ENCODE measurements at places on chromosomes 6 and 20.

GRCh38 chr6:166786704-166787293 lies 159.7 kb upstream of the RPS6KA2 start:
- no peak for DNase-seq

DNA sequence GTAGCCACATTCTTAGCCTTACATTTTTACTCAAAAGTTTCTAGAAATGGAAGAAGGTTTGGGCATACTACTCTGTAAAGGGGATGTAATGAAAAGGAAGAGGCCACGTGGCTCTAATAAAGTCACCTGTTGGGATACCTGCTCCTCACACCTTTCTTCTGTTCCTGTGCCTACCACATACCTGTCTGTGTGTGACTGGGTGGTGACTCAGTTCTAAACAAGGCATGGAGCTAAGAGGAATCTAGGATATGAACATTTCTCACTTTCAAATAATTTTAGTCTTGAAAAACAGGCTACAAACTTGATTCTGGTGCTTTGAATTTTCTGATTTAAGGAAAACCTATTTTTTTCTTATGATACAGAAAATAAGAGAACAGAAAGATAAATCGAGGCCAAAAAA lies 363.6 kb downstream of the RFPL4B start:
- DNase-seq: no peak

DNA sequence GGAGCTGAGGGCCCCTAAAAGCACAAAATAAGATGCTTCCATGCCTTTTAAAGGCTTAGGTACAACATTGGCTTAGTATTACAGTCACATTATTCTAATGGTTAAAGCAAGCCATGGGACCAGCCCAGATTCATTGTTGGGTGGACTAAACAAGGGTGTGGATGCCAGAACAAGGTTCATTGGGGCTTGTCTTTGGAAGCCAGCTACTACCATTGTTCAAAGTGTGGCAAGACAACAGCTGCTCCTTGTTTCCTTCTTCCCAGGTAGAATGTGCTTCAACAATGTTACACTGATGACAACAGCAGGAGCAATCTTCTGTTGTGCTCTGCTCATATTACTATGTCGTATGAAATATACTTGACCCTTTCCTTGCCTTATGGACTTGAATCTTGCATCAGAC lies 261.5 kb downstream of the TBC1D7 start:
- no peak for DNase-seq

GRCh38 chr6:105326833-105327770 lies 75.8 kb downstream of the PREP start:
- no peak for DNase-seq

DNA sequence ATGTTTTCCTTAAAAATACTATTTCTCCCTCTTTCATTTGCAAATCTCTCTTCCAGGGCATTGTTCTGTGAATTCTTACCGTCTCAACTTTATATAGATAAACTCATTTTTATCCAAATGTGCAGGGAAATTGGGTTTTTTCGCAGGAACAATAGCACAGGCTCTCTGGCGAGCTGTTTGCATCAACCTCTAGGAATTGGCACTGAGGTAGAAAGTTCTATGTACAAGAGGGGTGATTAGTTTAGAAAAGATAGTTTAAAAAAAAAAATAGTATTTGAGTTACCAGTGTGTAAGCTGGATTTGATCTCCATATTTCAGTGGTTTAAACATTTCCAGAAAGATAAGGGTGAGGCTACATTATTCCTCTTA lies 129.7 kb upstream of the BTN3A2 start:
- no peak for DNase-seq

GRCh38 chr6:12361042-12361765 lies 71.0 kb downstream of the EDN1 start:
- DNase-seq: no peak

DNA sequence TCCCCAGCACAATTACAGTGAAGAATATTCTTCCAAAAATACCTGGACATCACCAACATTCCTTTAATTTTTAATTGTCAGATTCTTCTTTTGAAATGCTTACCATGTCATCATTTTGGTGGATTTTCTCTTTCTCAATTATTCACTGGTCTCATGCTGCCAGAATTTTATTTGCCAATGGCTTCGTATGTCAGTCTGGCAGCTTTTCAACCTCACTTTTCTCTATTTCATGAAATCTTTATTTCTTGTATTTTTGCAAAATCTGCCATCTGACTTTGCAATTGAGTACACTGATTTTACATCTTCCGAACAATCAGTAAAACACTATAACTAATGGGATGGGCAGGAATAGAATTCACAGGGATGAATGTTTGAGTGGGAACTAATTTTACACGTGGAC lies 84.1 kb downstream of the BTBD9 start:
- no peak for DNase-seq

- DNase-seq: no peak
Observed at GRCh38 chr20:34083137-34083536, 28.9 kb downstream of the EIF2S2 start.

- DNase-seq: no peak
Observed at GRCh38 chr20:42604998-42605956, 584.4 kb downstream of the PTPRT start.

- no peak for DNase-seq
Observed at GRCh38 chr20:61449057-61449609, 197.1 kb downstream of the CDH4 start.

DNA sequence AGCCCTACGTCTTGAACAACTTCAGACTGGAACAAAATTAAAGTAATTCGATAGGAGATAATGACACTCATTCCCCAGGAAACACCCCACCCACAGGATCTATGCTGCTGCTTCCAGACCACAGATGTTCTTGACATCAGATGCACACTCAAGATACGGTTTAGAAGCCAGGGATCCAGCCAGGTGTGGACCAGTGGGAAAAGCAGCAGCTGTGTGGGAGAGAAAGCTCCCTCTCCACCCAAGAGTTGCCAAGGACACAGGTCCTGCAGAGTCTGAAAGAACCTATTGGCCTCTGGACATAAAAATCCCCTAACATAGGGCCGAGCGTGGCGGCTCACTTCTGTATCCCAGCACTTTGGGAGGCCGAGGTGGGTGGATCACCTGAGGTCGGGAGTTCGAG lies 91.7 kb upstream of the NFATC2 start:
- DNase-seq: no peak
